AG09319 (cell line): ENCODE measurements at places on chromosomes 13 and 19.

DNA sequence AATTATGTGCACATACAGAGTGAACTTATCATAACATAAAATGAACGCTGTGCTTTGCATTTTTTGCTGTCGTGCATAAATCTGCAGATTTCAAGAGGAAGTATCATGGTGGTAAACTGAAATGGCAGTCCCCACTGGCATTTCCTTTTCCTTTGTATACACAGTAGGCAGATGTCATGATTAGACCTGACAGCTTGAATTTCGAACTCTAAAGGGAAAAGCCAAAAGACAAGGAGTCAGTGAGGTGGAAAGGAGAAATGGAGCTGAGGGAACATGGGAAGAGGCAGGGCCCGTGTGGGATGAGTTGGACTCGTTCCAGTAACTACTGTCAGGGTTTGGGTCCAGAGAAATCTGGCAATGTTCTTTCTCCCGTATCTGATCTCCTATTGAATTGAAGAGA lies 454.1 kb upstream of the SGCG start:
- no peak for DNase-seq

DNA sequence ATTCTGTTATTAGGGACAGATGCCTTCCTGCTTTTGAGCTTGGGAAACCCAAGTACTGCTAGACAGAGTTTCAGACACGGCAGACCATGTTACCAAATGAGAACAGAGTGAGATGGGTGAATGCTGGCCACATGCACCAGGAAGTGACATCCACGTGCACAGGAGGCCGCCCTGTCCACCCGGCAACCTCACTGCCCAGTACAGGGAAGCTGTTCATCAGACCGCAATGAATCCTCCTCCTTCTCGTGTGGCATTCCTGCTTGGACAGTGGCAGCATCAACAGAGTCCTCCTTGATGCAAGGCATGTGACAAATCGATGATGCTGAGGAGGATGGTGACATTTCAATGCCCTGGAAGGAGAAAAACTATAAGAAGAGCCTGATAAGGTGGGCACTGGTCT lies 191.0 kb upstream of the SOX1 start:
- no peak for DNase-seq

GRCh38 chr13:32548837-32549236 lies 10.2 kb upstream of the N4BP2L2 start:
- DNase-seq: no peak

DNA sequence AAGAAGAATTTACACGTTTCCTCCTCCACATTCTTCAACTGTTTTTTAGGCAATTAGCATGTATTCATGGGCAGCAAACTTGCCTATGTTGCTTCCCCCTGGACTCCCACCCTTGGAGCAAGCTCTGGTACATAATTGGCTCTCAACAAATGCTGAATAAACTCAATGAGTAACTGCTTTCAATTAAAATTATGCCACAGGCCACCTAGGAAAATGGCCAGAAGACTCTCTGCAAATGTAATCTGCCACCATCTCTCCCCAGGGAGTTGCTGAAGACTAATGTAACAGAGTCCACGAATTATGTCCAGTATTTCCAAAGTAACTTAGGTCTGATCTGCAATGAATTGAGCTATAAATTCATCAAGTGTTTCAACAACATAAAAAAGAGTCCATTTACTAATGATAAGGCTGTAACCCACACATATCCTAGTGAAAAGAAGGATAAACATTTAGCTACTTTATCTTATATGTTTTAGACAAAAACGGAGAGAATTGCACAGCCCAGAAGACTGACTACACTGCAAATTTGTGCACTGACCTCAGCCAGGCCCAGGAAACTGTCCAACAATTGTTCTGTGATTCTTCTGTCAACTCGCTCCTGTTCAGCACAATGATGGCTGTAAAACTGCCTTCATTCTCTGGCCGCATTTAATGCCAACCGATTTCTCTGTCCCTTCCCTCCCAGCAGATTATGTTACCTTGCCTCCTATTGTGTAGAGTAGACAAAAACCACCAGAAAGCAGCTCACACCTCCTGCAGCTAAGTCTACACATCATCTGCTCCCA lies 808.6 kb upstream of the ARGLU1 start:
- DNase-seq: no peak

DNA sequence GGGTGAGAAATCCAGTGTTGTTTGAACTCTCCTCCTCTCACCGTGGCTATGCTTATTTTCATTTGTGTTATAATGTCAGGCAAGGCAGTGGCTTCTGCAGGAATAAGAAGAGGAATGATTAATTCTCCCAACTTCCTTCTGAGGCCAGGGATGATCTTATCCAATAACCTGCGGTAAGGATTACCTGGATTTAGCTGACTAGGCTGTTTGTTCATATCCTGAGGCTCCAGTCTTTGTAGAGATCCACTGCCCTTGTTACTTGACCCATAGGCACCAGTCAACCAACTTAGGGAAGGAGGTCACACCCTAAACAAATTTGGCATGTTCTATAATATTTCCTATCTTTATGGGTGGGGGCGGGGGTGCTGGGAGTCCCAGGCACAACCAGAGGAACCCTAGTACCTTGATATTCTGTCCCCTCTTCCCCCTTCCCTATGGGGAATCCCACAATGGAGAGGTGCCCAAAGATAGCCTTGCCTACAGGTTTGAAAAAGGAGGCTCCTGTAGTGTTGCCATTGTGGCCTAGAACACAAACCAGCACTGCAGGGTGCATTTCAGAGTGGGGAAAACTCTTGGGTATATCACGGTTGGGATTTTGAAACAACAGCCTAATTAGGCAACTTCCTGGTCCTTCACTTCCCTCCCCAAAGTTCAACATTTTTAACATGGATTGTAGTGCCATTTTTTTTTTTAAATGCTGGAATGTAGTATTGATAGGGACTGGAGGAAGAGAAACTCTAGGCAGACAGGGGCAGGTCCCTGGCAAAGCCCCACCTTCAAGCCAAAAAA lies 977.5 kb upstream of the SPRY2 start:
- no peak for DNase-seq

DNA sequence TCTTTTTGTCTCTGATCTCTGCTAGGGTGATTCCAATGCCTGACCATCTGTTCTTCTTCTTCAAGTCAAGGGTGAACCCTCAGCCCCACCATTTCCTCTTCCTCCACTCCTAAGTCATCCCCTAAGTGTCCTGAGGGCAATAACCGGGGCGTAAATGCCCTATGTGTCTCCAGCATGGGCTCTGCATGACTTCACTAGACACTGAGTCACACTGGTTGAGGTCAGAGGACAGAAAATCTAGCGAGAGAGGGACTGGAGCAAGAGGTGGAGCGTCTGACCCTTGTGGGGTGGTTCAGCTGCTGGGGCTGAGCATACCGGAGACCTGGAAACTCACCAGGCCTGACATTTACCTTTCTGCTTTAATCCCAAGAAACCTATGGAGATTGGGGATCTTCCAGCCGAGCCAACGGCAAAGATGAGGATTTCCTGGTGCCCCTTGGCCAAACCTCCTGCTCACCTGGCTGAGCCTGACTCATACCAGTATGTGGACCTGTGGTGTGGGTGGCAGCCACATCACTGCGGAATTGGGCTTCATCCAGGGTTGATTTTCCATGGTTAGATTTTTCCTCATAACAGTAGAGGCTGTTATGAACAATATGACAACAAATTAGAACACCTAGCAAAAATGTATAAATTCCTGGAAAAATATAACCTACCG lies 26.9 kb downstream of the SCGB2B2 start:
- no peak for DNase-seq

GRCh38 chr19:38204096-38204495 lies 19.9 kb downstream of the DPF1 start:
- no peak for DNase-seq

GRCh38 chr13:112742583-112742982 lies 52.7 kb downstream of the ATP11A start:
- DNase-seq: no peak
